ENCODE measurements at places on chromosomes 2 and 18.

- no peak for DNase-seq
Measured at GRCh38 chr2:207525296-207525695, 4.5 kb upstream of the CREB1 start.

DNA sequence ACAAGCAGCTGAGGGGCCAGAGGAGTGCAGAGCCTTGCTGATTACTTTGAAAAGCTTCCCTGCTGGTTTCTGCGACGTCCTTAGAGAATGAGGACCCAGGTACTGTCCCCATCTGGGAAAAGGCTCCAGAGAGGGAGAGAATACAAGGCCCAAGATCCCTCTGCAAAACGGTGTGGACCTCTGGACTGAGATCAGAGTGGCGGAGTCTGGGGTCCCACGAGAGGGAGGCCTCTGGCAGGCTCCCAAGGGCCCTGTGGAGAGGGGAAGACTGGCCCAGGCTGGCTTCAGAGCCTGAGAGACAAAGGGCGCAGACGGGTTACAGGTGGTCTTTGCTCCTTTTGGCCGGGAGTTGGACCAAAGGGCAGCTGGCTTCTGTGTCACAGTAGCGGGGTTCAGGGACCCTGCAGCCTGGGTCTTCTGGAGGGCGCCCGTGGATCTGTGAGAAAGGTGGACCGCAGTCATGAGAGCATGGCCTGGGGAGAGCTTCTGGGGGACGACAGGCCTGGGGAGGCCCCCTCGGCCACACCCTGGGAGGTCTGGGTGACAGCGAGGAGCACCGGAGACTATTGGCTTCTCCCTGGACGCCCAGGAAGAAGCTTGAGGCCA, 805 bp downstream of the SNORC start:
- no peak for DNase-seq

- DNase-seq = no peak
Measured at GRCh38 chr2:152399003-152399402, 64.0 kb downstream of the FMNL2 start.

GRCh38 chr2:63840081-63840784, 1.5 kb upstream of the UGP2 start:
- no peak for DNase-seq

DNA sequence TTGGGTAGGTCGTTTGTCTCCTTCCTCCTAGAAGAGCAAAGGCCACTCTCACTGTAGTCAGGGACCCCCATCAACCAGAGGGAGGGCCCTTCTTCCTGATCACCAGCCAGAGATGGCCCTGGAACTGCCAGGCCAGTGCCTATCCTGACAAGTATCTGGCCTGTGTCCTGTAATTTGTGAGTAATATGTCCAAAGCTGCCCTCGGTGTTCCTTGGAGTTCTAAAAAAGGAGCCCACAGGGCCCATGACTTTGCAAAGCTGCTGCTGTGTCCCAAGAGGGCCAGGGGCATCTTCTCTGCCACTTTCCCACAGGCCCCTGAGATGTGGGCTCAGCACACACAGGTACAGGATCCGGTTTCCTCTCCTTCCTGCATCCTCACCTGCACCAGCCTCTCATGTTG, 212.4 kb downstream of the SEPTIN10 start:
- DNase-seq = no peak

DNA sequence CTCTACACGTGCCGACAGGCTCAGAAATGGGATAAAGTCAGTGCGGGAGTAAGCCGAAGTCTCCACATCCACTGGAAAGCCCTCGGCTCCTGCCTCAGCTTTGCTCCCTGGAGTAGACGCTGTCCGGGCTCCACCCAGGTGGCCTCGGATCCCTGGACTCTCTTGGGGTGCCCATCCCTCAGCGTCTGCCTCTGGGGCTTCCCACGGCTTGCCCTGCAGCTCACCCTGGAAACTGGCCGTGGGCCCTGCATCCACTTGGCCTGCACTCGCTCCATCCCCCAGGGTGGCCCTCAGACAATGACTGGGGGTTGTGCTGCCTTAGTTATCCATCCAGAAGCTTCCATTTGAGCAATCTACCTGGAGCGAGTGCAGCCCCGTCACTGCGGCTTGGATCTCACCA, 36.2 kb upstream of the TAF1B start:
- no peak for DNase-seq

- no peak for DNase-seq
Measured at GRCh38 chr2:167703441-167703840, 544.0 kb downstream of the STK39 start.

DNA sequence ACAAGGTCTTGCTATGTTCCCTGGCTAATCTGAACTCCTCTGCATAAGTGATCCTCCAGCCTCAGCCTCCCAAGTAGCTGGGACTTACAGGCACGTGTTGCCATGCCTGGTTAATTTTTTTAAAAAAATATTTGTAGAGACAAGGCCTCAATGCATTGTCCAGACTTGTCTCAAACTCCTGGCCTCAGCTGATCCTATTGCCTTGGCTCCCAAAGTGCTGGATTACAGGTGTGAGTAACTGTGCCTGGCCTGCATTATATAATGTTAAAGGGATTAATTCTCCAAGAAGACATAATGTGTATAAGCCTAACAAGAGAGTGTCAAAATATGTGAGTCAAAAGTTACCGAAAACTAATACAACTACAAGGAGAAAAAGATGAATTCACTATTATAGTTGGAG, 32.2 kb downstream of the BUB1 start:
- no peak for DNase-seq

GRCh38 chr2:219285894-219286425, 6.8 kb downstream of the DNAJB2 start:
- no peak for DNase-seq

GRCh38 chr18:44548291-44549221, 132.1 kb upstream of the SETBP1 start:
- no peak for DNase-seq

DNA sequence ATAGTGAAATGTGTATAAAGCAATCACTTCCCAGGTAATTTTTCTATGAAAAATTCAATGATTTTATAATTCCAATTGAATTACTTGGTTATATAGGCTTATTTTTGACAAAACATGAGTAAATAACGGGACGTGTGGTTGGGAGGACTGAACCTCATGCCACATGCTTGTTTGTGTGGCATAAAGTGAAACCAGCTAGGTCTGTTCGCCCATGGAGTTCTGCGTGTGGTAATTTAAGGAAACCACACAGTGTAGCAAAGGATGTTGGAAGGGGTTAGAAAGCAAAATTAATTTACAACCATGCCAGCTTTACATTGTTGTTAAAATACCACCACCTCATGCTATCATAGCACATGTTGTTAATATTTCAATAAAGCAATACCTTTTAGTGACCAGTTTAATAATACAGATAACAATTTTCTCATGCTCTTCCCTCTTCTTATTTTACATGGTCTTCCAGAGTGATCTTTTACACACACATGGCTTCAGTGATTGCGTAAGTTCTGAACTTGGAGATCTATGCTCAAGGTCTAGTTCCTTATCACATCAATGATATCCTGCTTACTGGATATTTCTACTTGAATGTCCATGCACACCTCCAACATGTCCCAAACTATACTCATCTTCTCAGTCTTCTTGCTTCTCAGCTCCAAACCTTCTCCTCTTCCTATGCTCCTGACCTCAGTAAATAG, 156.4 kb upstream of the ITGA4 start:
- DNase-seq = no peak

DNA sequence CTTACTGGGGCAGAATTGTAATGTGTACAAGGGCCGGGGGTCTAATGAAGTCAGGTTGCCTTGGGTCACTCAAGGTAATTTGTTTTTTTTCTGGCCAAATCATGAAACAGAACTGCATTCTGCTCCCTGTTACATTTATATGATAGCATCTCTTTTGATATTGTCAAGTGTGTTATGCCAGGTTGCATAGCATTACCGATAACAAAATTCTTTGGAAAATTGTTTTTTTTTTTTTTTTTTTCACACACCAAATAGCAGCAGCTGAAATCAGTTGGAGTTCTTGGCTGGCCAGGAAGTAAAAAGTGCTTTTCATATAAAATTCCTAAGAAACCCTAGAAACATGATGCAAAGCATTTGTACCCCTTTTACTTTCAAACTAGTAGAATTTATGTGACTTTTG, 282.6 kb upstream of the FN1 start:
- DNase-seq = no peak

GRCh38 chr2:99600981-99601651, 111.3 kb upstream of the REV1 start:
- DNase-seq = no peak

GRCh38 chr18:61360404-61361383, 27.5 kb downstream of the CDH20 start:
- DNase-seq = no peak

DNA sequence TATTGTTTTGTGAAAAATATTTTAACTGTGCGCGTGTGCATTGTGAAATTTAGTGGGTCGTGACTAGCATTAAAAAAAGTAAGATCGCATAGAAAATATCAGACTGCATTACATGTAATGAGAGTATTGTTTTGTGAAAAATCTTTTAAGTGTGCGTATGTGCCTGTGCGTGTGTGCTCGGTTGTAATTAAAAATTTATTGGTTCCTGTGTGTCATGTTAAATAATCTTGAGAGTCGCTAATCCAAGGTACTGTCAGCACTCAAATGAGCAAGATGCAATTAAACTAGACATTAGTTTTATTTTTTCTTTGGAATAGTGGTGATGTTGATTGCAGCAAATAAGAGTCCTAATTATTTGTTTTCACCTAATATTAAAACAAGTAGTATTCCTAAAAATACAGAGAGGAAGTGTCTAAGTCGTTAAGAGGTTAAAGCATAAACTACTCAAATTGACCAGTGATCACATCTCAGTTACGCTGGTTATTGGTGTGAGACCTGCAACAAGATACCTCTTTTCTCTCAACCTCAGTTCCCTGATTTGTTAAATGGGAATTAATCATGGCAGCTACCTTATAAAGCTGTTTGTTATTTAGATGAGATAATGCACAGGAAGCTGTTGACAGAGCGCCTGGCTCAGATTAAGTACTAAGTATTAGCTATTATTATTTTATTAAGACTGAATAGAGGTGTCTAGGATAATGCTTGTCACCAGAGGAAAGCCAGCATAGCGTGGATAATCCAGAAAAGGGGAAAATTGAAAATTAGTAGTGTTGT, 1.9 kb downstream of the ZDBF2 start:
- no peak for DNase-seq

DNA sequence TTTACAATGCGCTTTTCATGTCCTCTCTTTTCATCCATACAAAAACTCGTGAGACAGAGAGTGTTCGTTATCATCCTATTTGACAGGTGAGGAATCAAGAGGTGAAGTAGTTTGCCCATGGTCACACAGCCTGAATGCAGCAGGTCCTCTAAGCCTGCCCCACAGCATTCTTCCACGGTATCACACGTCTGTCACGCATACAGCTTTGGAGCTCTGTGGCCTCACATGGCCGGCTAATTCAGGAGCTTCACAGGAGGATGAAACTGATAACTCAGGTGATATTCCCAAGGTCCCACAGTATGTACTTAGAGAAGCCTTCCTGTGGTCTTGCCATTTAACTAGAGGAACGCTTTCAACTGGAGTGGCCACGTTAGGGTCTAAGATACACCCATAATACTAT, 59.0 kb downstream of the MYO5B start:
- no peak for DNase-seq

DNA sequence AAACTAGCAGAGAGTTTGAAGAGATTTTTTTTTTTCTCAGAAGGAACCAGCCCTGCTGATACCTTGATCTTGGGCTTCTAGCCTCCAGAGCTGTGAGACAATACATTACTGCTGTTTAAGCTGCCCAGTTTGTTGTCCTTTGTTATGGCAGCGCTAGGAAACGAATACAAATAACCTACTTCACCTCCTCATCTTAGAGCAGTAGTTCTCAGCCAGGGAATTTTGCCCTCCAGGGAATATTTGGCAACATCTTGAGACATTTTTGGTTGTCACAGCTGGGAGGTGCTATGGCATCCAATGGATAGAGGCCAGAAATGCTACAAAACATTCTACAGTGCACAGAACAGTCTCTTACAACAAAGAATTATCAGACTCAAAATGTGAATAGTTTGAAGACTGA, 43.9 kb upstream of the BCL11A start:
- DNase-seq = no peak

DNA sequence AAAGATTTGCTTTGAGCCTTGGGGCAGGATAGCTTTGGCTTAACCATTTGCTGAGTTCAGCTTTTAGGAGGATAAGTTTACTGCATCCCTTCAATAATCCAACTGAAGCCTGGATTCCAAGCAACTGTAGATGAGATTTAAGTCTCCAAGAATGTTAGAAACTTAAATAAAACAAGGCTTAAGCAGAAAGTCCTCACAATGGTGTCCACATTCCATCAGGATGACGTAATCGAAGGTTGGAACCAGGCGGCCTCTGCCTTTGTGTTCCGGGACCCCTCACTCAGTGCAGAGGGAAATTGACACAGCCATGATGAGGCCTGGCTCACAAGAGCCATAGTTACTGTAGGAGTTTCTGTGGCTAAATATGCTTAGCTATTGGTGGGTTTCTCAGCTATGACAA, 260.4 kb downstream of the LPIN1 start:
- no peak for DNase-seq

DNA sequence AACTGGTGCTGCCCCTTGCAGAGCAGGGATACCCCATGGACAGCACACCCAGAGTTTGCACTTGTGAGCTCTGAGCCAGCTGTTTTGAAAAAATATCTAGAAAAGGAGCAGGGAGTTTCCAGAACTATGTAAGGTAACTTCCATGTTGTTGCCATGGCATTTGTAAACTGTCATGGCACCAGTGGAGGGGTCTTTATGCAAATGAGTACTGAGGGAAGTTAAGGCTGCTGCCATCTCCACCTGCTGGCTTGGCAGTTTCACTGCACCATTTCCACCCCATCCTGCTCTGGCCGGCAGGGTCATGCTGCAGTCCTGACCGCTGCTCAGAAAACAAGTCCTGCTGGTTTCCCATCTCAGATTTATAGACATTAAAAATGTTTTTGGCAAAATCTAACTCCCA, 52.3 kb upstream of the SNTG2 start:
- no peak for DNase-seq

- no peak for DNase-seq
Measured at GRCh38 chr2:241237047-241237446, 48.6 kb downstream of the ANO7 start.

DNA sequence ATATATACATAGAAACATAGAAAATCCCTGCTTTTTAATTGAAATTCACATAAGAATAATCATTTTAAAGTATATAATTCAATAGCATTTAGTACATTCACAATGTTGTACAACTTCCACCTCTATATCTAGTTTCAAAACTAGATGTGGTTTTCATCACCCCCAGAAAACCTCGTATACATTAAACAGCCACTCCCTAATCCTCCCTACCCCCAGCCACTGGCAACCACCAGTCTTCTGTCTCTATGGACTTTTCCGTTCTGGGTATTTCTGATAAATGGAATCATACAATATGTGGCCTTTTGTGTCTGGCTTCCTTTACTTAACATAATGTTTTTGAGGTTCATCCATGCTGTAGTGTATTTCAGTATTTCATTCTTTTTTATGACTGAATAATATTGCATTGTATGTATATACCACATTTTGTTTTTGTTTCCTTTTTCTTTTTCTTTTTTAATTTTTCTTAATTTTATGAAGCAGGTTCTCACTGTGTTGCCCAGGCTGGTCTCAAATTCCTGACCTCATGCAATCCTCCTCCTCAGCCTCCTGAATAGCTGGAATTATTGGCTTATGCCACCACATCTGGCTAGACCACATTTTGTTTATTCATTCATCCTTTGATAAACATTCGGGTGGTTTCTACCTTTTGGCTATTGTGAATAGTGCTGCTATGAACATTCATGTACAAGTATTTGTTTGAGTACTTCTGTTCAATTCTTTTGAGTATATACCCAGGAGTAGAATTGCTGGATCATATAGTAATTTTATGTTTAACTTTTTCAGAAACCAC, 50.6 kb upstream of the RNF152 start:
- no peak for DNase-seq
